Urothelium cell line (cell line): ENCODE measurements at places on chromosomes 13 and 19.

DNA sequence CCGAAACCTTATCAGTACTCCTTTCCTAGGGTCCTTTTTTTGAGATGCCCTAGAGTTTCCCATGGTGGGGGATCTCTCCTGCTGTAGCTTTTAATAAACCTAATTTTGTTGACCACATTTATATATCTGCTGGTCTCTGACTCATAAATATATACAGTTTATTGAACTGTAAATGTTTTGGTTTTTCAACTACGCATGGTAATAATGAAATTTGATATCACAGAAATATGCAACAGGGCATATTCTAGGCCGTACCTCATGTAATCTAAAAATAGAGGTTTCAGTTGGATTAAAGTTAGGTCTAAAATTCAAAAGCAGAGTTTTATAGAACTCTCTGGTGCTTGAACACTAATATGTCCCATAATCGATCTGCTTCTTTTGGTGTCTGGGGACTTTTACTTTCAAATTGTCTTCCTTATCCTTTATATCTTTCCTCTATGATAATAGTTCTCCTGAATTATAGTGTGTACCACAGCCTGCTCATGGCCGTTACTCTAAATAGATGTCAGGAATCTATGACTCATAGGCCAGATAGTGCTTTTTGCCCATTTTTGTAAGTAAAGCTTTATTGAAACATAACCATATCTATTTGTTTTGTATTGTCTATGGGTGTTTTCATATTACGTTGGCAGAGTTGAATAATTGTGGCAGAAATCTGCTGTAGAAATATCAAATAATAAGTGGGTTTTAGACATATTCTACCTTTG lies 324.8 kb upstream of the PCDH9 start:
- DNase-seq = no peak

GRCh38 chr13:37134411-37135041 lies 29.1 kb upstream of the CSNK1A1L start:
- DNase-seq = no peak

GRCh38 chr19:28614634-28615545 lies 598.1 kb downstream of the UQCRFS1 start:
- DNase-seq = no peak

GRCh38 chr19:37950471-37951175 lies 43.6 kb downstream of the SIPA1L3 start:
- DNase-seq = no peak

DNA sequence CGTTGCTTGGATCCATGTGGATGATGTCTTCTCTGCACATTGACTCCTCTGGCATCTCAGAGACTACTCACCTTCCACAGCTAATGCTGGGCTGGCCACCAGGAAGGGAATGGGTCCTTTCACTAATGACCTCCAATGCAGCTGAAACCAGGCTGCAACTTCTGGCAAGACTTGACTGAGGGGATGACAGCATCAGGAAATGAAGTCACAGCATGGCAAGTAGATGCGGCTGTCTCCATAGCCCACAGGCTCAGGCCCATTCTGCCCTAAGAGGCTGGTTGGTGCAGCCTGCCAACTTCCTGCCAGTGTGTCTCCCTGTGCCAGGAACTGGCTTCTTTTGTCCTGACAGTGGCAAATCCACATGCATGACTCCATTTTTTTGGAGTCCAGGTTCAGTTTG lies 467.3 kb downstream of the TSHZ3 start:
- no peak for DNase-seq

- DNase-seq = no peak
These were observed 626 bp downstream of the ZNF233 start for GRCh38 chr19:44260343-44260681.

DNA sequence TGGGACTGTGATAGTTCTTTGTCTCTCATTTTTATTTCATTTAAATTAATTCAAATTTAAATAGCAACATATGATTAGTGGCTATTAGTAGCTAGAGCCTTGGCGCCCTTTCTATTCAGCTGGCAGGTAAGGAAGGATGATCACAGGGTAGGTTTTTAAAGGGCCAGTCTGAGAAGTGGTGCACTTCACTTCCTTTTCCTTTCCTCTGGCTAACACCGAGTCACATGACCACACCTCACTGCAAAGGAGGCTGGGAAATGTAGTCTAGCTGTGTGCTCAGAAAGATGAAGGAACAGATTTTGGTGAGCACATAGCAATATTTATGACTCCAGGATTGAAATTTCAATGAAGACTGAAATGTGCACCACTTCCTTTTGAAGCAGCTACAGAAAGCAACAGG lies 128.7 kb downstream of the TSHZ3 start:
- peak; percentile 23 for DNase-seq

GRCh38 chr13:112733112-112733511 lies 43.3 kb downstream of the ATP11A start:
- DNase-seq = no peak

- no peak for DNase-seq
These were observed 18.7 kb downstream of the PPP5C start for GRCh38 chr19:46365561-46365960.

DNA sequence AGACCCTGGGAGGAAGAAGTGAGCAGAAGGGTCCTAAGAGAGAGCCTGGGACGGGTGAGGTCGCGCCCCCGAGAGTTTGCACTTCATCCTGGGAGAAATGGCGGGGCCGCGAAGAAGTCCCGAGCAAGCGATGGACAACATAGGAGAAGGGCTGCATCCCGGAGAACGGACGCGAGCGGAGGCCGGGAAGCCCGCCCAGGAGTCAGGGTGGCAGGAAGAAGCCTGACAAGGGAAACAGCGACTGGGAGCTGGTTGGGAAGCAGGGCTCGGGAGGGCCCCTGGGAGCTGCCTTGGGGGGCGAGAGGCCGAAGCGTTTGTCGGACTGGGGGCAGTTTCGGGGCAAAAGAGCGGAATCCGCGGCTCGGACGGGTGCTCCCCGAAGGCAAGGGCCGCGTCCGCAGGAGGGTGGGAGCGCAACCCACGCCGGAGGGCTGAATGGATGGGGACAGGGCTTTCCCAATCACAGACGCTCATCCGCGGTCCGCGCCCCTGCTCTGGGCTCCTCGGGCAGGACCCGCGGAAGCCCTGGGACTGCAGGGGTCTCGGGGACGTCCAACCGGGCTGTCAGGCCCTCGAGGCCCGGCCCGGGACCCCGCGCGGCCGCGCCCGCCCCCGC lies 469 bp downstream of the ABHD17A start:
- DNase-seq = no peak

DNA sequence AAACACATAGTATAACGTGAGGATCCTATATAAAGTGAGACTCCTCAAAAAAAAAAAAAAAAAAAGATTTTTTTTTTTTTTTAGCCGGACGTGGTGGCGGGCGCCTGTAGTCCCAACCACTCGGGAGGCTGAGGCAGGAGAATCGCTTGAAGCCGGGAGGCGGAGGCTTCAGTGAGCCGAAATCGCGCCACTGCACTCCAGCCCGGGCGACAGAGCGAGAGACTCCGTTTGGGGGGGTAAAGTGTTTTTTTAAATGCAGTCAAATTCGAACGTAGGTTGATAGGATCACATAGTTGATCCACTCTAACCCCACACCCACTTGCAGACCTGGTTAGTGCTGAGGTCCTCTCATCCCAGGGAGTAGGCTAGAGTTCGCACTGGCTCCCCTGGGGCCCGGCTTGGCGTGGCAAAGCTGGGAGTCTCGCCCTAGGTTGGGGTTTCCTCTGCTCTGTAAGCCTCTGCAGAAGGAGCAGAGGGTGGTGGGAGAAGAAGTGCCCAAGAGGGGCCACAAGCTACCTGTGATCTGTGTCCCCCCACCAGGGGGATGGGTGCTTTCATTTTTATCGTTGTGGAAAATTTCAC lies 6.5 kb downstream of the RNF225 start:
- DNase-seq = no peak

DNA sequence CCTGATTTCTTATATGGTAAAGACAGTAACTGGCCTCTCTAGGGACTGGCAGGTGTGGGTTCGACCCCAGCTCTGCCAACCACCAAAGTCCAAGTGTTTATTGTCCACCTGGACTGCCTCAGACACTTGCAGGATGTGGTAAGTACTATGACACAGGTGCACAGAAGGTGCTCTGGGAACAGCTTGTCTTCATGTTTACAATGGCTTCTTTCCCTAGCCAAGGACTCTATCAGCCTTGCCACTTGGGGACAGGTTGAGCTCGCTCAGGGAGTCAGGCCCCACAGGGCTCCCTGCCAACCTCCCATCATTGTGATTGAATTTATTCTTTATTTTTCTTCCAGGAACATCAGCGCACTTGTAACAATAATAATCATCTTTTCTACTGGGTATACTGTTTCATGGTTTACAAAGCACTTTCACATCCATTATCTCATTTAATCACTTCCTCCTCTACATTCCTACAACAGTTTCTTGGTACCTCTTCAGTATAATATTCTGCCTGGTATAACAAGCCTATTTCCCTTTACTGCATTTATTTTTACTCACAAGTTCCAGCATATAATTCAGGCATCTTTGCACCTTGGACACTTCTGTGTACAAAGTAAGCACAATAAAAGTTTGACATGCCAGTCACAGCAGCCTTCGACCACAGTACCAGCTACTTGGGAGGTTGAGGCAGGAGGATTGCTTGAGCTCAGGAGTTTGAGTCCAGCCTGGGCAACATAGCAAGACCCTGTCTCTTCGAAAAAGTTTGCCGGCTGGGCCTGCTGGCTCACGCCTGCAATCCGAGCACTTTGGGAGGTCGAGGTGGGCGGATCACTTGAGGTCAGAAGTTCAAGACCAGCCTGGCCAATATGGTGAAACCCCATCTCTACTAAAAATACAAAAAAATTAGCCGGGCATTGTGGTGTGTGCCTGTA lies 24.2 kb upstream of the GATAD2A start:
- DNase-seq = no peak

- peak; percentile 86 for DNase-seq
These were observed at the start of gene SLAIN1 for GRCh38 chr13:77697217-77698103. Gene SLAIN1, plus strand, starts transcription at chr13:77697687. Its CDS starts 227 bp downstream, at chr13:77697914.

DNA sequence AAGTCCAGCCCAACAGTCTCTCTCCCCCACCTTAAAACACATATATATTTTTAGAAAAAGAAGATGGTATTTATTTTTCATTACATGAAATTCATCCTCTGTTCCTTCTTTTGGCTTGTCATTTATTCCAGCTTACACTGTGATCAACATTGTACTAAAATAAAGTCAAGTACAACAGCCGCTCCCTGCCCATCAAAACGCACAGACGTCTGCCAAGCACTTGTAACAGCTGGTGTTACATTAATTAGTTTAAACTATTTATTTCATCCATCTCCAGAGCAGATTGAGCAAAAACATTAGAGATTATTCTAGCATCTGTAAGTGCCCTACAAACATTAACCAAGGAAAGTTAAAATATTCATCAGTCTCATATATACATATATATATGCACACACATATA lies 350.5 kb downstream of the DACH1 start:
- DNase-seq = no peak

DNA sequence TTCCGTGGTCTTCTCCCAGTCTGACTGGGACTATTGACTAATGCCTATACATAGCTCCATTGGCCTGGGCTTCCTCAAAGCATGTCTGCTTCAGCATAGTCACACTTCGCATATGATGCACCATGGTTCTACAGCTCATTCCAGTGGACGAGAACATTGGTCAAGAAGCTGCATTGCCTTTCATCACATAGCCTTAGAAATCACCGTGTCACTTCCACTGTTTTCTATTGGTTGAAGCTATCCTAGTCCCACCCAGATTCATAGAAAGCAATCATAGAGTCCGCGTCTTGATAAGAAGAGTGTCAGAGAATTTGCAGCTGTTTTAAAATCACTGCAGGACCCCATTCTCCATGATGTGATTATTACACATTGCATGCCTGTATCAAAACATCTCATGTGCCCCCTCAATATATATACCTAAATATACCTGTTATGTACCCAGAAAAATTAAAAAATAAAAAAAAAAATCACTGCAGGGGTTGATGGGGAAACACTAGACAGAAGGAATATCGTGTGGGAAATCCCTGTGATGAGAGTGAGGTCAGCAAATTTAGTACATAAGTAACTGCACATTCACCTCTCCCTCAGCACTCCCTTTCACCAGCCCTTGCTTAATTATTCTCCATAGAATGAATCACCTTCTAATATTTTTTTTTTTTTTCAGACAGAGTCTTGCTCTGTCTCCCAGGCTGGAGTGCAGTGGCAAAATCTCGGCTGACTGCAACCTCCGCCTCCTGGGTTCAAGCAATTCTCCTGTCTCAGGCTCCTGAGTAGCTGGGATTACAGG lies 2.2 kb upstream of the ARHGAP33 start:
- no peak for DNase-seq

- DNase-seq = no peak
These were observed 77.5 kb downstream of the C13orf42 start for GRCh38 chr13:51033421-51034185.

- DNase-seq = no peak
These were observed 1244.6 kb upstream of the SLC10A2 start for GRCh38 chr13:104310861-104311260.

DNA sequence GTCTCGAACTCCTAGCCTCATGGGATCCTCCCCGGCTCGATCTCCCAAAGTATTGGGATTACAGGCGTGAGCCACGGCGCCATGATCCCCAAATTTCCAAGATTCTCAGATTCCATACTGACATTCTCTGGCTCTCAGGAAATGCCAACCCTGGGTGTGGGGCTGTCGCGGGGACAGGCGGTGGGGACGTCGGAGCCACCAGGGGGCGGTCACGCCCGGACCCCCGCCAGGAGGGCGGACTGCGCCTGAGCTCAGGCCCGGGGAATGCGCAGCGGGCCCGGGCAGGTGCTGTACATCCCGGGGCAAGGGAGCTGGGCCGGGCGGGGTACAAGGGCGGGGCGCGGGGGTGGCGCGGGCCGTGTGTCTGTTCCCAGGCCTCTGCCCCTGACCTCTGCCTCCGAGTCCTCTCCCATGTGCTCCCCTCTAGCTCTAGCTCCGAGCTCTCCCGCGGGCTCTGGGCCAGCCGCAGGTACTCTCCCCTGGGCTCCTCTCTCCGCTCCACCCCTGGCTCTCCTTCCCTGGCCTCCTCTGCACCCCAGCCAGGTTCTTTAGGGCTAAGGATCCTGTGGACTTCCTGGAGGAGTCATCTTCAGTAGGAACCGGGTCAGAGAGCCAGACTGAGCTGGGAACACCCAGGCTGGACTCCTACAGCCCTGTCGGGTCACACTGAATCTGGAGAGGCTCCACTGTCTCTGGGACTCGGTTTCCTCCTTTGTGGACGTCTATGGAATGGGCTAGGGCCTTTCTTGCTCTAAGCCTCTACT lies 2.4 kb downstream of the PPP1R13L start:
- peak; percentile 87 for DNase-seq

GRCh38 chr13:113901231-113901630 lies 37.4 kb upstream of the GAS6 start:
- DNase-seq = no peak

DNA sequence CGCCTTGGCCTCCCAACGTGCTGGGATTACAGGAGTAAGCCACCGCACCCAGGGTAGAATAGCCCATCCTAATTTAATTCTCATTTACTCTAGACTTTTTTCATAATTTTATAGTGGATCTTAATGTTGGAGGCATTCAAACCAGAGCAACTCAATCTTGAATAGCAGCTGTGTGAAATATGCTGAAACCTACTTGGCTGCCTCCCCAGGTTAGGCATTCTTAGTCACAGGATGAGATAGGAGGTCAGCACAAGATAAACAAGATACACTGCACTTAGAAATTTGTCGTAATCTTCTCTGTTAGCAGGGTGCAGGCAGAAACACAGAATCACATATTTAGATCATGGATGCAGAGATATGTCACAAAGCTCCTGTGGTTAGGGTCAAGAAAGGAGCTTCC lies 2.7 kb upstream of the ZNF43 start:
- no peak for DNase-seq

GRCh38 chr13:20073775-20074174 lies 87.1 kb downstream of the GJA3 start:
- DNase-seq = no peak
